ENCODE measurements at places on chromosomes 11 and 22.

DNA sequence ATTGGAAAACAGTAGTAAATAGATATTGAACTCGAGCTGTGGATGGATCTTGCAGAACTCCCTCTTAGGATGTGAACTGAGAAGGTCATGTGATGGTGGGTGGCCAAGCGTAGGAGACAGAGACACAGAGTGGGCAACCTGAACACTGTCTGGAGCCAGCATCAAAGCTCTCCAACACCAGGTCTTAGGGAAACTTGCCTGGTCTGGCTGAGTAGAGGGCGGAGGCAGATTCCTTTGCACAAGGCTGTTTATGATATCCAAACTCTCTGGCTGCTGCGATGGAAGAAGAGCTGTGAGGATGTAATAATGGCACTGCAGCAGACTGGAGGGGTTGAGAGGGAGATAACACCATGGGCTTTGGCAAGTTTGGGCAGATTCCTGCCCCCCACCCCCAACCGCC is 10.1 kb downstream of the NAV2 start:
- no peak for DNase-seq

GRCh38 chr11:13216019-13216710 is 61.4 kb upstream of the BMAL1 start:
- peak; percentile 52 for DNase-seq

- no peak for DNase-seq
Observed at GRCh38 chr11:12005061-12005460, 3.4 kb downstream of the DKK3 start.

GRCh38 chr11:37811349-37811748 is 1213.3 kb upstream of the RAG2 start:
- no peak for DNase-seq

DNA sequence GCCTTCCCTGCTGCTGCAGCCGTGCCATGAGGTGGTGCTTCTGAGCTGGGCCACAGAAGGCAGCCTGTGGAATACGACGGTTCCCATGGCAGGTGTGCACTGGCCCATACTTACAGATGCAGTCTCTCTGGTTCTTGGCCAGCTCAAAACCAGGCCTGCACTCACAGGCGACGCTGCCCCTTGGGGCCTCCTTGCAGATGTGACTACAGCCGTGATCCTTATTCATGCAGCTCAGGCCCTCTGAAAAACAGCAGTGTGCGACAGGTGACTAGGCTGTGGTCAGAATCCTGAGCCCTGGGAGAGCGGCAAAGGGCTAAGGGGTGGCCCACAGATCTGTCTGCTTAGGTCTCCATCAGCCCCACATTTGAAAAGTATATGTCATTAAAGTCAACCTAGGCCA is 22.1 kb downstream of the SCUBE2 start:
- peak; percentile 25 for DNase-seq

DNA sequence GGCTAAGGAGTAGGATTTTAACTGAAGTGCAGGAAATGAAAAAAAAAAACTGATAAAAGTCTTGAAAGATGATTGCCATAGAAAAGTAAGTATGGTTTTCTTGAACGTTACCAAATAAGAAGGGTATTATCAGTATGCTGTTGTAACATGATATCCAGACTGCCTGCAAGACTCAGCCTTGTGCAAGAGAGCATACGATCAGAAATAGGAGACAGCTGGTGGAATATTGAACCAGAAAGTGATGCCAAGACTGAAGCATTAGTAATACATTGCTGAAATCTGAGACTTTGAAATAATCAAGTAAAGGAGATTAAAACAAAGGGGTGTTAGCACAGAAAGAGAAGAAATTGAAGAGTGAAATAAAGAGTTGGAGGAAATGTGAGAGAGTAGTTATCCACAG is 452.7 kb upstream of the CNTN5 start:
- DNase-seq, result no peak

- no peak for DNase-seq
Observed at GRCh38 chr11:1126935-1127663, 30.7 kb upstream of the MUC5AC start.

DNA sequence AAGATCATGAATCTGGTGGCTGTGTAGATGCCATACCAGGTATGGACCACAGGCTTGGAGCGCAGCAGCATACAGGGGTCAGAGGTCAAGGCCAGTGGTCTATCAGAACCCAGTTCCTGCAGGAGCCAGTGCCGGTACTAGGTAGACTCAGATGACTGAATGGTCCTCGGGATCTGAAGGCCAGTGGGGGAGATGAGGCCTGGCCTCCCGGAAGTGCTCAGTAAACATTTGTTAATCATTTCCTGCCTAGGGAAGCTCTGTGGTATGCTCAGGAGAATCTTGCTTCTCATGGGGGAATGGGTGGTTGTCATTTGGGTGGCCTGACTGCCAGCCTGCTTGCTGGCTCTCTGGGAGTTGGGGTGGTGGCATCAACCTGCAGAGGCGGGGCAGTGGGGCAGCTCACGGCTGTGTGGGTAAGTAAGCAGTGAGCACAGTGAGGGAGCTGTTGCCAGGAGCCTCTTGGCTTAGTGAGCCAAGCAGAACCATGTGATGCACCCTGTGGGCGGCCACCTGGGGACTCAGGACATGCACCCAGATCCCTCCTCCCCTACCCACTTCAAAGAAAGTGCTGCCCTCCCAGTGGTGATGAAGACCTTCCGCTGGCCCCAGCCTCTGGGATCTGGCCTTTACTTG is 33.0 kb downstream of the PTPRJ start:
- no peak for DNase-seq

- no peak for DNase-seq
Observed at GRCh38 chr11:33325451-33325850, 68.3 kb downstream of the HIPK3 start.

DNA sequence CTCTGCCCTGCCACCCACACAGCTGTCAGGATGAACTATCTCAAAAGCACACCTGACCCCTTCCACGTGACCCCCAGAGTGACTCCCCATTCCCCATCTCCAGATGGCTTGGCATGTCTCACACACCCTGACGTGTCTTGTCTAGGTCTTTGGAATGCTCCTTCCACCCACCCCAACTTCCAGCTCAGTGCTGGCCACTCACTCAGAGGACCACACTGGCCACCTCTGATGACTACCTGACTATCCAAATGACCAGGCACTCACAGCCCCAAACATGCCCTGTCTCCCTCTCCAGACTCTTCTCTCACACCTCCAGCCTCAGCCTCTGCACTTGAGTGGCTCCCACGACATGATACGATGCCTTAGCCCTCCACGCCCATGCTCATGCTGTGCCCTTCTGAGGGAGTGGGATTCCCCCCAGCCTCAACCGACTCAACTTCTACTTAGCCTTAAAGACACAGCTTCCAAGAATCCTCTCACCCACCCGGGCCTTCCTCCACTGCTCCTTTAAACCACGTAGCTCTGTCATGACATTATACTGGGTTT is 259.4 kb downstream of the BUD13 start:
- no peak for DNase-seq

DNA sequence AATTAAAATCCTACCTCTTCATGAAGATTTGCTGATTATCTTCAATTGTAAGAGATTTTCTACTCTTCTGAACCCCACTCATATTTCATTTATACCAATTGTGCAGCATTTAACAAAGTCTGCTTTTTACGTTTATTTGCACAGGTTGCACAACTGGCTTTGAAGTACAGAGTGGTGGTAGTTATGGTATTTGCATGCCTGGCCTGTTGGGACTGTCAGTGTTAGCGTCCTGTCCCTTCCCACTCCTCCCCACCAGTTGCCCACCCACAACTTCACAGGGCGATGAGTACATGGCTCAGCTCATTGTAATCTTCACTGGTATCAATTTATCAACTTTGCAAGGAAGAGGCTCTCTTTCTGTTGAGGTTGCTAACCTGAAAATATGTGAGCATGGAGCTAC is 372.3 kb downstream of the AASDHPPT start:
- no peak for DNase-seq

DNA sequence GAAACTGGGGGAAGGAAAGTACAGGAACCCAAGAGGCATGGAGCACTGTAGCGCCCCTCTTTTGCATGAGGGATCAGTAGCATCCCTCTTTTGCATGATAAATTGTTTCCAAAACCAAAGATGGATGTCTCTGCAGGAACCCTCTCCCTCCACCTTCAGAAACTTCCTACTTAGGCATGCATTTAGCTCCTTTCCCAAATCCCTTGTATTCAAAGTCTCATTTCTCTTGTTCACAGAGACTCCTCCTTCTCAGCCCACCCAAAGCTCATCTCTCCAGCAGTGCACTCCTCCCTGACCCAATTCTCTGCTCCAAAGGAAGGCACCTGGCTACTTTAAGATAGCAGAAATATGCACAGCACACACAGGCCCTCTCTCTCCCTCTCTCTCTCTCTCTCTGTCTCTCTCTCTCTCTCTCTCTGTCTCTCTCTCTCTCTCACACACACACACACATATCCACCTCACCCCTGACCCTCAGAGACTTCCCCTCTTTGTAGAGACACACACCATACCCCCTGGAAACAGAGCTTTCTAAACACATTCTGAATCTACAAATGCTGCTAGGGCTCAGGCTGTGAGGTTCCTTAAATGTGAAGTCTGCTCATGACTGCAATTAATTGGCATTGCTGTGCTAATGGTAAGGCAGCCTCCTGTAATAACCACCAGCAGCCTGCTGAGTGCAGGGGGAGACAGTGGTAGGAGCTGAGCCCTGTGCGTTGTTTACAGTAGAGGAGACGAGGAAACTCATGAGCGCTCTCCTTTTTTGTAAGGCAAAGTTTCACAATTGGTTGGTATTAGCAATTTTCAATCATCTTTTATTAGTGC is 519.6 kb downstream of the NTM start:
- peak; percentile 68 for DNase-seq

DNA sequence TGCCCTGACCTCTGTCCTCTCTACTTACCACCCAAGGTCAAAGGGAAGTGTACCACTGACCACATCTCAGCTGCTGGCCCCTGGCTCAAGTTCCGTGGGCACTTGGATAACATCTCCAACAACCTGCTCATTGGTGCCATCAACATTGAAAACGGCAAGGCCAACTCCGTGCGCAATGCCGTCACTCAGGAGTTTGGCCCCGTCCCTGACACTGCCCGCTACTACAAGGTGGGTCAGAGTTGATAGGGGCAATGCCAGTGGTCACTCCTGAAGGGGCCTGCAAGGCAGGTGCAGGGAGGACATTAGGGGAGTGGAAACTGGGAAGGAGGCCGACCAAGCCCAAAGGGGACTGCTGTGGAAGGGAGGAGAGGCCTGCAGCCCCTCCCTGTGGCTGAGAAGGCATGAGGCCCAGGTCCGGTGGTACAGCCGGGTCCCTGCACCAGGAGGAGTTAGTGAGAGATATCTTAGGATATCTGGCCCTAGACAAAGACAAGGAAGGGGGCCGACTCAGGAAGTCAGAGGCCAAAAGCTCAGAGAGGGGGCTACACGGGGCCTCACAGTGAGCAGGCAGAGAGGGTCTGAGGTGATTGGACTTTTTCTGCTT is 17.9 kb downstream of the POLR3H start:
- DNase-seq, result no peak

GRCh38 chr11:120919045-120919444 is 104.9 kb upstream of the TBCEL start:
- no peak for DNase-seq

- DNase-seq, result no peak
Observed at GRCh38 chr11:927871-928270, 2.2 kb downstream of the AP2A2 start.

GRCh38 chr11:46668480-46669085 is 31.8 kb downstream of the ARHGAP1 start:
- no peak for DNase-seq

DNA sequence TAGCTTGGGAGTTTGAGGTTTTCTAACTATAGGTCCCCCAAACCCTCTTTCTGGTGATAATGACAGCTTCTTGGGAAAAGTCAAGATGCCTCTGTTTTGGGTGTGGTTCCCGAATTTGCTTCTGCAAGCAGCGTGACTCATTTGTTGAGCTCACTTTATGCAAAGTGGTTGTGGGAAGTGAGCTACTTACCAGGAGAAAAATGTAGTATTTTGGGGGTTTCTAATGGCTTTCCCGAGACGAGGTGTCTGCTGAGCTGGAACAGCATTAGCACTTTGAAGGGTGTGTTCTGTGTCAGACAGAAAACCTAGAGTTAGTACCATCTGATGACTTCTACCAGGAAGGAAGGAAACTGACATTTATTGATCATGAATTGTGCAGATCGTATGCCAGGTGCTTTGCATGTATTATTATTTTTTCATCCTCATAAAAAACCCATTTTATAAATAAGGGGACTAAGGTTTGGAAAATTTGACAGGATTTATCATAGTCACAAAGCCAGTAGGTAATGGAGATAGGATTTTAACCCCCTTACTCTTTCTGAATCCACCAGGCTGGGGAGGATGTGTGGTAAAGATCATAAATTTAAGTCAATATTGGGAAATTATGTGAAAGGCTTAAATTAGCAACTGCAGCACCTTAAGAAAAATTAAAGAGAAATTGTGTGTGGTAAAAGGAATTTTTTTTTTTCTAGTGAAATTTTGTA is 108.8 kb upstream of the CD44 start:
- no peak for DNase-seq

DNA sequence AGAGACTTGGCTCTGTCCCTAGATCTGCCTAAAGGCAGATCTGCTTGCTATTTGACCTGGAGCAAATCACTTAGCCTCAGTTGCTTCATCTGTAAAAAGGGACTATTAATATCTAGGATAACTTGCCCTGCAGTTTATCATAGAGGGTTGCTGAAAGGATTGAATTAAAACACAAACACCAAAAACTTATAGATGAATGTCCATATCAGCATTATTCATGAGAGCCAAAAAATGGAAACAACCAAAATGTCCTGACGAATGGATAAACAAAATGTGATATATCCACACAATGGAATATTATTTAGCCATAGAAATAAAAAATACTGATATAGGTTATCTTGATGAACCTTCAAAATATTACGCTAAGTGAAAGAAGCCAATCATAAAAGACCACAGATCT is 67.2 kb downstream of the USP35 start:
- no peak for DNase-seq

DNA sequence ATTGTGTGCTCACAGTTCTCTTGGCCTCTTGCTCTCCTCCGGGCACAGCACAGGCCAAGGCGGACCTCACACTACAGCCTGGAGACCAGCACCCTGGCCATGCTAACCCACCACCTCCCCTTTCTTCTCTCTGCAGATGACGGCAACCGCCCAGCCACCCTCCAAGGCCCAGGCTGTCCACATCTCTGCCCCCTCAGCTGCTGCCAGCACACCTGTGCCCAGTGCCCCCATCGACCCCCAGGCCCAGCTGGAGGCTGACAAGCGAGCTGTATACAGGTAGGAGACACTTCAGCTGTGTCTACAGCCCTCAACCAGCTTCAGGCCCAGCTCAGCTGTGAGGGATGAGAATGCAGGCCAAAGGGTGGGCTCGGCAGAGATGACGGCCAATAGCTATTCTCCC is 128.4 kb downstream of the FEZ1 start:
- no peak for DNase-seq

DNA sequence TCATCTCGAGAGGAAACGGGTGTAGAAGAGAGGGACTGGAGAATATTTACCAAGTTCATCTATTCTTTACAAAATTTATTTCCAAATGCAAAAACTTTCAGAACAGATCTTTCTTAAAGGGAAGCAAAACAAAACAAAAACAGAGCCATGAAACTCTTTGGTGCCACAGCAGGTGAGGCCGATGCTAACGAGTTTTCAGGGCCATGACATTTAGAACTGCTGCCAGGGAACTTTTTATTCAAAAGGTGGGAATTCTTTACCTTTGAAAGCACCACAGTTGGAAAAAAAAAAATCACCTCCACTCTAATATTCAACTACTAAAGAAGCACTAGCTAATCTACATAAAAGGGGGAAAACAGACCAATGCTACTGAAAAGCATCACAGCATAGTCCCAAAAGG is 230.1 kb downstream of the DCDC1 start:
- DNase-seq, result no peak
